Peyer's patch (tissue), 4 donors: ENCODE measurements at places on chromosomes 4 and X. TPM values are rescaled to one million over a fixed set of nuclear protein-coding genes. Genes with fewer than 3 reads are reported as not detected.

HDAC6 gene
- 102 TPM for total RNA-seq

LPAR4 gene
- not detected for total RNA-seq

STPG2 gene
- total RNA-seq: not detected

GAGE2A gene
- not detected for total RNA-seq

SLC25A43 gene
- total RNA-seq: 23.1 TPM

WAS gene
- 45.4 TPM for total RNA-seq

SFRP2 gene
- 18.5 TPM for total RNA-seq

KCNE5 gene
- total RNA-seq: not detected

- peaks cover 13% of the 10 kb centered on the region for H3K4me1 ChIP-seq
- DNase-seq: peak; percentile 49
- H3K4me3 ChIP-seq: peak overlapping the region; percentile 98
- peaks cover 21% of the 10 kb centered on the region for H3K36me3 ChIP-seq
- no peaks in the 10 kb centered on the region for H3K27me3 ChIP-seq
These were observed 1.4 kb downstream of the MXD4 start for GRCh38 chr4:2260344-2261109.

DNA sequence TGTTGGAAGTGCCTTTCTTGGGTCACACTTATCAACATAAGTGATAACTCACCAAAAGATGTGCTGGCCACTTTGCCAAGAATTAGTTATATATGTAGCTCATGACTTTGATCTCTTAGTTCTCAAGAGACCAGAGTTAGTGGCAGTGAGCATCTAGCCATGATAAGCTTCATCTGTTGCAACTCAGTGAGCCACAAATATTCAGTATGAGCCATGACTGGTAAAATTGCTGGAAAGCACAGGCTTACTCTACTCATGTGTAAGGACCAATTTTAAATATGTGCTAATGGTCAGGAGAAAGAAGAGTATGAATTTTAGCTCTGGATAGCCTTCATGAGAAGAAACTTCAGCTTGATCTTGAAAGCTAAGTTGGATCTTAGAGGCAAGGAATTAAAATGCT, 59.4 kb upstream of the TLL1 start:
- H3K4me1 ChIP-seq: no peaks in the 10 kb centered on the region
- no peaks in the 10 kb centered on the region for H3K27me3 ChIP-seq
- H3K4me3 ChIP-seq: no peak overlapping the region
- no peak for DNase-seq

DNA sequence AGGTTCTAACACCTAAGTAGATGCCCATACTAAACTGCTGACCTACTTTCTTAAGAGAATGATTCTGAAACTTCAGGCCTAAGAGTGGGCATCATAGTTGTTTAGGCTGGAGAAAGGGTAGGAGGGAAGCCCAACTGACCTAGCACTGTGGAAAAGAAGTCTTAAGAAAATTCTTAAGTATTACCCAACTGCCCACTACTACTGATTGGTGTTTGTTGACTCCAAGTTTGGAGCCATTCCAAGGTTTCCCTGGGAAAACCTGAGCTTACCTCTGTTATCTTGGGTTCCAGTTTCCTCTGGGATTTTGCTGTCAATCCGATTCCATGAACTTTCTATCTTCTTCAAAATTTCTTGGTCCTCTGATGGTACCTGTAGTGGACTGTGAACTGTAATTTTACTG, 23.9 kb downstream of the ANKRD17 start:
- no peaks in the 10 kb centered on the region for H3K4me1 ChIP-seq
- no peak overlapping the region for H3K4me3 ChIP-seq
- H3K27ac ChIP-seq: no peak overlapping the region

GRCh38 chr4:186161138-186161537, 30.2 kb upstream of the CYP4V2 start:
- H3K4me3 ChIP-seq: no peak overlapping the region
- no peak overlapping the region for H3K27ac ChIP-seq
- no peak for DNase-seq
- no peaks in the 10 kb centered on the region for H3K4me1 ChIP-seq
- H3K36me3 ChIP-seq: peaks cover 22% of the 10 kb centered on the region

- no peak for DNase-seq
- H3K4me1 ChIP-seq: no peaks in the 10 kb centered on the region
- no peaks in the 10 kb centered on the region for H3K36me3 ChIP-seq
- H3K27me3 ChIP-seq: no peaks in the 10 kb centered on the region
These were observed 132.5 kb downstream of the PLS3 start for GRCh38 chrX:115693476-115693875.

DNA sequence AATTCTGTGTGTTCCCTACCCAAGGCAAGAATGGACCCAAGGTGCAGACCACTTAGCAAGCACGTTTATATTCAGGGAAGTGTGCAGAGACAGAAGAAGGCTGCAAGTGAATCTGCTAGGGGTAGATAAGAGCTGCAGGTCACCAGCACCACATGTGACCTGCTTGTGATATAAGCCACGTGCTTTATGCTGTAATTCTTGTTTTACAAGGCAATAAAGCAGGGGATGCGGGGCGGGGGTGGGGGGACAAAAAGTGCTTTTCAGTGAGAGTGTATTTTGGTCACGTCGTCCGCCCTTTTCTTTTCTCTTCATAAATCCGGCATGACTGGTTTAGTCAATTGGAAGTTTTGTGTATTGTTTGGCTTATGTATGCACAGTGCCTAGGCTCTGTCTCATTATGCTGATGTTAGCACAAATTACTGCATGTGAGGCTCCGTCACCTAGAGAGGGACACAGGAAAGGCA, 192.7 kb downstream of the RBMX2 start:
- no peaks in the 10 kb centered on the region for H3K4me1 ChIP-seq
- no peaks in the 10 kb centered on the region for H3K27me3 ChIP-seq
- H3K36me3 ChIP-seq: no peaks in the 10 kb centered on the region
- no peak for DNase-seq
- no peak overlapping the region for H3K27ac ChIP-seq

- H3K36me3 ChIP-seq: no peaks in the 10 kb centered on the region
- H3K27ac ChIP-seq: no peak overlapping the region
- no peak overlapping the region for H3K4me3 ChIP-seq
- no peak for DNase-seq
These were observed 2.3 kb upstream of the SLC35A2 start for GRCh38 chrX:48913605-48914366.

DNA sequence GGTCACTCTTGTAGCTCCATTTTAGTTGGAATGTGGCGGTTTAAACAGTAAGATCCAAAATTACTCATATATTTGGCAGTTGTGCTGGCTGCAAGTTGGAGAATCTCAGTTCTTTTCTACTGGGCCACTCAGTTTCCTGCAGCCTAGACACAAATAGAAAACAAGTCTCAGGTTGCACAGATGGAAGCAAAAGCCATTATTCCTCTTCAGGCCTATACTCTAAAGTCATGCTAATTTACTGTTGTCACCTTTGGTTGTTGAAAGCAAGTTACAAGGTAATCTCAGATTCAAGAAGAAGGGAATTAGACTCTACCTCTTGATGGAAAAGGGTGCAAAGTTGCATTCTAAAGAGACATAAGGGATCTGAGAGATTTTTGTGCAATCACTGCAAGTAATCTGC, 345.4 kb downstream of the ADAM29 start:
- no peaks in the 10 kb centered on the region for H3K36me3 ChIP-seq
- H3K27me3 ChIP-seq: no peaks in the 10 kb centered on the region
- H3K27ac ChIP-seq: no peak overlapping the region
- H3K4me1 ChIP-seq: no peaks in the 10 kb centered on the region
